Activated CD8-positive, alpha-beta T cell treated with anti-CD3 and anti-CD28 coated beads, Interleukin-2, amount 10 ng/mL, durations not matched to agents 7 days and 5 days (primary cell): ENCODE measurements at places on chromosomes 12 and 14. TPM values are rescaled to one million over a fixed set of nuclear protein-coding genes. Genes with fewer than 3 reads are reported as not detected.

Gene IFI27
- 129 TPM for total RNA-seq

Gene SMIM41
- total RNA-seq = not detected

Gene SCN8A
- 1.6 TPM for total RNA-seq

Gene POTEM
- total RNA-seq = not detected

Gene ZNF891
- 2.3 TPM for total RNA-seq

Gene E2F7
- total RNA-seq = 25.3 TPM

Gene TAMALIN
- 11.0 TPM for total RNA-seq

Gene PTCSC3
- not detected for total RNA-seq
